Esophagus squamous epithelium (tissue), 5 donors: ENCODE measurements at places on chromosomes 5 and 9.

- DNase-seq = no peak
Measured at GRCh38 chr9:93576258-93577077, at the start of gene PHF2. TSS of gene PHF2 (plus strand) at chr9:93576584. CDS start at chr9:93576774, 190 bp downstream.

- no peak for DNase-seq
Measured at GRCh38 chr5:16626696-16627264, 10.0 kb upstream of the RETREG1 start.

GRCh38 chr5:145825751-145826180, 9.4 kb downstream of the PRELID2 start:
- no peak for DNase-seq

- DNase-seq = no peak
Measured at GRCh38 chr5:116088062-116088461, 3.2 kb downstream of the COMMD10 start.
